ENCODE measurements at places on chromosomes 7 and 10.

GRCh38 chr10:129713659-129714265 is 246.7 kb downstream of the MGMT start:
- DNase-seq: no peak

GRCh38 chr10:88800152-88801125 is 2.1 kb upstream of the LIPM start:
- no peak for DNase-seq

- DNase-seq: no peak
Observed at GRCh38 chr7:39238234-39238869, 260.6 kb downstream of the POU6F2 start.

GRCh38 chr10:23630885-23631284 is 192.0 kb downstream of the OTUD1 start:
- DNase-seq: no peak

GRCh38 chr10:15884447-15884846 is 24.1 kb upstream of the MINDY3 start:
- DNase-seq: no peak

- no peak for DNase-seq
Observed at GRCh38 chr7:28703037-28703765, 254.9 kb downstream of the TRIL start.

DNA sequence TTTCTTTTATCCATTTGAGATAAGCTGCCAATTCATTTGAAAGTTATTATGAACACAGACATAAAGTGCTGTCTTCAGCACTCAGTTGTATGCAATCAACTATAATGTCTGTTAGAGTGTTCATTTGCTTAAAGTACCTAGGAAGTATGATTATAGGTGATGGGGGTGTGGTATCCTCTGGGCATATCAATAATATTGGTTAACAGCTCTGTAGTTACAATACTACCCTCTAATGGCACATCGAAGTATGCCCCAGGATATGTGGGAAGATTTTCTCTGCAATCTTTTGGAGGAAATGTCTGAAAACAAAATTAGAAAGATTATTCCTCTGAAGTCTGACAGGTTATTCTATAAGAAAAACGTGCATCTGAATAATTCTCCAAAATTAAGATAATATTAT is 429.7 kb downstream of the ARL4A start:
- DNase-seq: no peak

DNA sequence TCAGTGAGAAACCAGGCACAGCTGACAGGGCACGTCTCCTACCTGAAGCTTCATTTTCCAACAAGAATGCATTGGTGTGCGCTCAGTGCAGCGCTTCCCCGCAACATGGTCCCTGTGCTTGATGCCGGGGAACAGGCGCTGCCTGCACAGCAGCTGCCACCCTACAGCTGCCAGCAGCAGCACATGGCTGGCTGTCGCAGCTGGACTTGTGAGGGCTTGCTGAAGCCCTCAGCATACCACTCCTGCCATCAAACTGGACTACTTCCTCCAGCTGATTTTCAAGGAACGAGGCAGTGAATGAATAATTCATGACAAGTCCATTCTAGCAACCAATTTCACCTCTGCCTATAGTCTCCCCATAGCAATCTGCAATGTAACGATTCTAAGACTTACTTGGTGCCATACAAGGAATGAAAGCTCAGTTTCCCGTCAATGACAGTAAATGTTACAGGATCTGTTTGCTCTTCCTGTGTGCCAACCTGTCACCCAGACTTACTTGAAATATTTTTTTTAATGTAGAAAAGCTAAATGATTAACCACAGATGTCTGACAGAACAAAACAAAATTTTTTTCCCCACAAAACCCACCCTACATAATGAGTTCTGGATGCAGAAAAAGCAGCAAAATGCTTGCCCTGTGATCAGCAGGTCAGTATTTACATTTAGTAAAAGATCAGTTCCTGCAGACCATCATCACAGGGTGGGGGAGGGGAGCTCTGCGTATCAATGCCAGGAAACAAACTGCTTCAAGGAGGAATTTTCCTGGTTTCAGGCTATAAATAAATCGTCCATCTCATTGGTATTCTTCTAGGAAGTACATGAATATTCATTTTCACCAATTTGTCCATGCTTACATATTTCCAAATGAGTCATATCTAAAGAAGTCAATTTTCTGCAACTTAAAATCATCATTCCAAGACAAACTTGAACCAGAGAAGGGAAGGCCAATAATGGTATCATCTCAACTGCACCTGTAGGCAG is 140.6 kb downstream of the ALOX5 start:
- DNase-seq: no peak

DNA sequence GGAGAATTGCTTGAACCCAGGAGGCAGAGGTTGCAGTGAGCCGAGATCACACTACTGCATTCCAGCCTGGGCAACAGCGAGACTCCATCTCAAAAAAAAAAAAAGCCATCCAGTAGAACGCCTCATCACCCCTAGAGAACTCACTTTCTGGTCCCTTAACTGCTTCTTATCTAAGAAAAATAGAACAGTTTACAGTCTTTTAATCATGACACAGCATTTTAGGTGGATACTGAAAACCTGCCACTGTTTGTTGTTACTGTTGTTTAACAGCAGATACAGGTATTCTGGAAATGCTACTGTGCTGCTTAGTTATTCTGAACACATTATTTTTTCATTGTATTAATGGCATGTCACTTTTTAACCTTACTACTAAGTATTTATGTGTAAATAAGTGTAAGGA is 624.3 kb upstream of the GHITM start:
- no peak for DNase-seq

DNA sequence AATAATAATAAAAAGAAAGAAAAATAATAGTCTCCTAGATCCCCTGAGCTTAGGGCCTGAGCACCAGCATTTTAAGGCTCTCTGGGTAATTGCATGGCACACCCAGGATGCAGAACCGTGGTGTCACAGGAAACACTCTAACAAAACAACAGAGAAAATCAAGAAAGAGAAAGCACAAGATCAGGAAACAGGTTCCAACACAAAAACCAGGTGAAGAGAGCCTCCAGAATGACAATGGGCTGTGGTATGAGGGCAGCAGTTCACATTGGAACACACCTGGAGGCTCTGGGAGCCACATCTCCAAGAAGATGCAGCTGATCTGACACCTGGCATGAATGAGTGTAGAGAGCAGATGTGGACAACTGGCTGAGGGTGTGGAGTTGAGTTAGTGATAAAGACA is 7.1 kb downstream of the MMRN2 start:
- no peak for DNase-seq

DNA sequence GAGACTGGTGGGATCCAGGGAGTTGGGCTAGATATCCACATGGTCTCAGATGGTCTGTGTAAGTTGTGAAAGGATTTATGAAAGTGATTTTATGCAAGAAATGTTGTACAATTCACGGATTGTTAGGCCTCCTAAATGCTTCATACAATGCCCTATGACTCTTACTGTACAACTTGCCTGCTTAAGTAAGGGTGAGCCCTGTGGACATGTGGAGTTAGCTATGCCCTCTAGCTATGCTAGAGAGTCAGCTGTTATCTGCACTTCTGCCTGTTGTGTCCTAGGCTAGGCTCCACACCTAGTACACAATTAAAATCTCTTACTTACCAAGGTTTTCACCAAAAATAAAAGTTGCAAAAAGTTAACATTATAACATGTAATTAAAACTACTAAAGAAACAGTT is 1.7 kb upstream of the CFAP43 start:
- DNase-seq: no peak

DNA sequence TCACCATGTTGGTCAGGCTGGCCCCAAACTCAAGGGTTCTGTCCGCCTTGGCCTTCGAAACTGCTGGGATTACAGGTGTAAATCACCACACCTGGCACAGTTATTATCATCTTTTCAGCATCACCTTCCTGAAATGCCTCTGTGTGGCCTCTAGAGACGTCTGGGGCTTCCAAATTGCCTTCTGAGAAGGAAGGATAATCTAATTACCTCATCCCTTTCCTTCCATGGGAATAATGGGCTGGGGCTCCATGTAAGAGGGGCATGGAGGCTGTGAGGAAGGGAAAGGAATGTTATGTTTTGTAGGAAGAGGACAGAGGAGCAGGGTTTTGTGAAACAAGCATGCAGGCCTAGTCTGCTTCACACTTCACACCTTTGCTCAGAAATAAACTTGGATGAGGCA is 22.2 kb upstream of the PODXL start:
- no peak for DNase-seq

- DNase-seq: no peak
Observed at GRCh38 chr7:29346231-29346978, 151.8 kb downstream of the CHN2 start.

DNA sequence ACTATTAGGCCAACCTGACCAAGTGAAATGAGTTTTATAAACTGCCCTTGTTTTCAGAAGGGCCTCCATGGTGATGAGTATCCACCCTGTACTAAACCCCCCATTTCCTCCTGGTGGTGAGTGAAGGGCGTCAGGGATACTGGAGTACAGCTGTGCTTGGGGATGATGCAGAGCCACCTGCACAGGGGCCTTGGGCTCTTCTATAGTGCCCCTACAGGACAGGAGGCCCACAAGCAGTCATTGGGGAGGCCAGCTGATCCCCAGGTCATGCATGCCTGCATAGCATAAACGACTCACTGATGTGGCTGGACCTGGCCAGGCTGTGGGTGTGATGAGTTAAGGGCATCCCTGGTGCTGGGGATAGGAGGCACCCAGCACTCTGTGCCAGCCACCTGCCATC is 114.1 kb upstream of the CELF2 start:
- no peak for DNase-seq

GRCh38 chr7:35003679-35004303 is 33.5 kb downstream of the DPY19L1 start:
- no peak for DNase-seq

- DNase-seq: no peak
Observed at GRCh38 chr7:51070151-51070550, 246.5 kb downstream of the COBL start.

- DNase-seq: no peak
Observed at GRCh38 chr10:4522296-4523000, 303.6 kb upstream of the AKR1E2 start.

- DNase-seq: no peak
Observed at GRCh38 chr7:72038022-72038732, 374.0 kb downstream of the CALN1 start.

DNA sequence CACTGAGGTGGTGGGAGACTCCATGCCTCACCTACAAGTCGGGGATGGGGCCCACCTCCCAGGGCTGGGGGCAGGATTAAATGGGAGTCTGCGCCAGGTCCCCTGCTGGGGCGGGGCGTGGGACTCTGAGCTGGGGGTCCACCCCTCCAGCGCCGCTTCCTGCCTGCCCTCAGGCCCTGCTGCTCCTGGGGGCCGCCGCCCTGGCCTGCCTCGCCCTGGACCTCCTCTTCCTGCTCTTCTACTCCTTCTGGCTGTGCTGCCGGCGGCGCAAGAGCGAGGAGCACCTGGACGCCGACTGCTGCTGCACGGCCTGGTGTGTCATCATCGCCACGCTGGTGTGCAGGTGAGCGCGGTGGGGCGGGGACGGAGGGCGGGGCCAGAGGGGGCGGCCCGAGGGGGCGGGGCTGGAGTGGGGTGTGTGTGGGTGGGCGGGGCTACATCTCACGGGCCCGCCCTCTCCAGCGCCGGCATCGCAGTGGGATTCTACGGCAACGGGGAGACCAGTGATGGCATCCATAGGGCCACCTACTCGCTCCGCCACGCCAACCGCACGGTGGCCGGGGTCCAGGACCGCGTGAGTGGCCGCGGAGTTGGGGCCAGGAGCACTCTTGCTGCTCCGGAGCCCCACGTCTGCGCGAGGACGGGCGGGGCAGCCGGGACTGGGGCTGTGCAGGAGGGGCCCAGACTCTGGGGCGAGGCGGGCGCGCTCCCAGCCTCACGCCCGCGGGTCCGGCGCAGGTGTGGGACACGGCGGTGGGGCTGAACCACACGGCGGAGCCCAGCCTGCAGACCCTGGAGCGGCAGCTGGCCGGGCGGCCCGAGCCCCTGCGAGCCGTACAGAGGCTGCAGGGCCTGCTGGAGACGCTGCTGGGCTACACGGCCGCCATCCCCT is 15.1 kb downstream of the TTYH3 start:
- no peak for DNase-seq

GRCh38 chr10:77230194-77230593 is 407.4 kb downstream of the KCNMA1 start:
- DNase-seq: no peak

DNA sequence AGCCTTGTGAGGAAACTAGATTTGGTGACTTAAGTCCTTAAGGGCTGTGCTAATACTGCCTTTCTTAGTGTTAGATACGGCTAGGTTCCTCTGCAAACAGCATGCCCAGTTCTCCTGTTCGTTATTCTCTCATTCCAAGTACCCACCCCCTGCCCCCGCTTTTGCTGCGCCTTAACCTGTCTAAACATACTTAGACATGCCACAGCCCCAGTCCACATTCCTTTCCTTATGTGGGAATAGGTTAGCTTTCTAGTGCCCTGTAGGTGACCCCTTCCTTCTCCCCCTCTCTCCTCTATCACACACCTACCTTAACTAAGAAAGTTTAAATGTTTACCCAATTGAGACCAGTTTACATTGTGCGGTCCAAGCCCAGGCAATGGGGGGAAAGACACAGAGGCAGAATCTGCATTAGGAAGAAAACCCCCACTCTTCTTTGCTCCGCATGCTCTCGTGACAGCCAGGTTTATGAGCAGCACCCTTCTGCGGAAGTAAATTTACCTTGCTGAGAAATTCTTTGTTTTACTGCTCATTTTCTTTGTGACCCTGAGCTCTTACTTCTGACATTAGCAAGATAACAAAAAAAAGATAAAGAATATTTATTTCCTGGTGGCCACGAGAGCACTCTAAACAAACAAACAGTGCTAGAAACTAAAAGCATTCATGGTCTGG is 48.8 kb downstream of the VIM start:
- no peak for DNase-seq

DNA sequence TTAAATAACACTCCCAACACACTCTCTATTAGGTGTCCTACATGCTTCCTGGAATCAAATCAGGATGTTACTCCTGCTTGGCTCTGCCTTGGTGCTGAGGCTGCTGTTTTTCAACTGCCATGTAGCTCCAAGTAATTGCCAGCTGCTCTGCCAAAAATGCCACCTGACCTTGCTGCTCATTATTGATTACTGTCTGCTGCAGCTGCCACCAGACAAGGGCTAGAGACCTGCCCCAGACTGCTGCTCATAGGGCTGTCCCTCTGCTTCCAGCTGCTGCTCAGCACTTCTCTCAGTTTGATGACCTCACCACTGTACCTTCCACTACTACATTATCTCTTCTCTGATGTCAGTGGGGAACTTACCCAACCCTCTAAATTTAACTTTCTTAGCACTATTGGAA is 102.5 kb downstream of the PCLO start:
- DNase-seq: no peak

GRCh38 chr10:42988069-42988468 is 88.8 kb upstream of the RET start:
- DNase-seq: no peak

GRCh38 chr10:91901784-91902677 is 7.3 kb downstream of the FGFBP3 start:
- no peak for DNase-seq

- DNase-seq: no peak
Observed at GRCh38 chr7:95718577-95719410, 53.6 kb upstream of the DYNC1I1 start.

GRCh38 chr10:89342206-89342958 is 14.6 kb downstream of the IFIT3 start:
- DNase-seq: no peak

DNA sequence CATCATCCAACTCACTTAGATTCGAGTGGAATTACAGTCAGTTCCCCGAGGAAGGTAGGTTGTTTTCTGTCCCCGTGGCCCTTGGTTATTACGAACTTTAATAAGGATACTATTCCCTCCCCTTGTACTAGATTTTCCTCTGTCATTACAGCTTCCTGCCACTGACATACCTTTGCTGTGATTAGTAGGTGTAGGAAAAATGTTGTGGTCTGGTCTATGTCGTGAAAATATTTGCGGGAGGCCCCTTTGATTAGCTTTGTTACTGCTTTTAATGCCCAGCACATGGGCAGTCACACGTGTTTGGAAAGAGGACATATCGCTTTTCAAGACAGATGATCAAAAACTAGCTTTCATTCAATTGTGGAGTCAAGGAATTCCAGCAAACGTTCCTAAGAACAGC is 92.2 kb downstream of the GATA3 start:
- DNase-seq: no peak

Measured in naive thymus-derived CD8-positive, alpha-beta T cell (primary cell).